ENCODE measurements at places on chromosomes 7 and 10.

GRCh38 chr10:12484941-12485805 lies 135.8 kb downstream of the CAMK1D start:
- no peak for DNase-seq

- DNase-seq: no peak
Observed at GRCh38 chr10:11154333-11154732, 136.7 kb downstream of the CELF2 start.

- no peak for DNase-seq
Observed at GRCh38 chr7:94245500-94245899, 149.2 kb upstream of the COL1A2 start.

- DNase-seq: no peak
Observed at GRCh38 chr10:10293481-10293951, 724.2 kb upstream of the CELF2 start.

- no peak for DNase-seq
Observed at GRCh38 chr7:24840563-24840962, 83.3 kb upstream of the GSDME start.

DNA sequence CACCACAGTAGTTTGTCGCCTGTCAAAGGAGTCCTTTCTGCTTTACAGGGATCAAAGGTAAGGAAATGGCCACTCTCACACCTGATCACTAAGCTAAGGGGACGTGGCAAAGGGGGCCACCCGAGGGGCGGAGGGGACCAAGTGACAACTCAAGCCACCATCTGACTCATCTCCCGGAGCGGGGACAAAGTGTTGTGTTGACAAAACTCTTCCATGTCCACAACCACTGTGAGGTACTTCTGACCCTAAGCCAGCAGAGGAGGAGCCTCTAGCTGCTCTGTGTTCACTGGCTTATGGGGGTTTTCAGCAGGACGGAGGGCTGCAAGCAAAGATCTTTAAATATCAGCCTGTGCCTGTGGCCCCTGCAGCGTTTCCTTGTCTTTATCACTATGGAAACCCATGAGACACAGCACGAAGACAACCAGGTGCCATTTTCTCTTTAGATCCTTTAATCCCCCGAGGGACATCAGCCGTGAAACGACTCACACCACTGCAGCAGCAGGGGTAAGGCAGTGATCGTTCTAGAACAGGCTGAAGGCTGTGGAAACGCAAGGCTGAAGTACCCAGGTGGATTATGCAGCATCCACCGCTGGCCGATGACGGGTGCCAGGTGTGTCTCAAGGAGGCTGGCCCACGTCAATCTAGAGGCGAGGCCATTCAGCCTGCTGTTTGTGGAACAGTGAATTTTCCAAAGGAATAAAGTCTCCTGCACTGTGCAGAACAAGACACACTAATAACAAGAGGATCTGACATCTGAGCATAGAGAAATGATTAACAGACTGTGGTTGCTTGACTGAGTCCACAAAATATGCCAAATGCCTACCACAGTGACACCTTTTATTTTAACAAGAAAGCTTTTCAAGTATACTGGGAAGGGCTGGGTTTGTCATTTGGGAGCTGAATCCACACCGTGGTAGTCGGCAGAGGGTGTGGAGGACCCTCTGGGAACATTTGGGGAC lies 26.6 kb upstream of the DDC start:
- peak; percentile 88 for DNase-seq

Data from ACHN (cell line).